Esophagus squamous epithelium (tissue), 5 donors: ENCODE measurements at places on chromosomes 2 and 18.

GRCh38 chr2:226573158-226573557, 226.5 kb downstream of the IRS1 start:
- no peak for DNase-seq

GRCh38 chr2:5730386-5730785, 38.2 kb downstream of the SOX11 start:
- no peak for DNase-seq

DNA sequence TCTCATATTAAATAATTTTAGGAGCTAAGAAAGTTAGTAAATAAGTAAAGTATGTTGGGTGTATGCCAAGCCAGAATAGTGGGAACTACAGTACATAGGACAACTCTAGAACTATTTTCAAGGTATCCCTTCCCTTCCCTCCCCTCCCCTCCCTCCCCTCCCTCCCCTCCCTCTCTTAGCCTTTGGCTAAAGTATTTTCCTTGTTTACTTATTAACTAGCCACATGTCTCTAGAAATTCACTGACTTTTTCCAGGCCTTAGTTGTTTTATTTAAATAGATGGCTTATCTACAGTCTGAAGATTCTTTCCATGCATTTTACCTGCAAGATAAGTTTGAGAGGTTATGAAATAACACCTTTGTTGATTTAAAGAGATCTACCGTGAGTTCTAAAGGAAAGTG, 402.1 kb downstream of the PARD3B start:
- no peak for DNase-seq

DNA sequence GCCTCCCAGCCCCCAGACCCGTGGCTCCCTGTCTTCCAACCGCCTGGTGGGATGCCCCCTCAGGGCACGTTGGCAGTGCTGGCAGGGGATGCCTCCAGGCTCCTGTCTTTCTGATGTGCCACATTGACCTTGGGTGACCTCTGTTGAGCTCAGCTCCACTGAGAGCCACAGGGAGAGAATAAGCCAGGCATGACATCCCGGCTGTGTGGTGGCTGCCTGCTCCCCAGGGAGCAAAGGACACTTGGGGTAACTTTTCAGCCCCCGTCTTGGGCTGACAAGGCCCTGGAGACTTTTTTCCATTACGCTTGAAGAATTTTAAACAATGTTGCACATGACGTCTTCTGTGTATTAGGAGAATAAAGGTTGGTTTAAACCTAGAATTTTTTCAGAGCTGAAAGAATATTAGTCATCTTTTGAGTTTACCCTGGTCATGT, 246.0 kb downstream of the TSN start:
- no peak for DNase-seq

DNA sequence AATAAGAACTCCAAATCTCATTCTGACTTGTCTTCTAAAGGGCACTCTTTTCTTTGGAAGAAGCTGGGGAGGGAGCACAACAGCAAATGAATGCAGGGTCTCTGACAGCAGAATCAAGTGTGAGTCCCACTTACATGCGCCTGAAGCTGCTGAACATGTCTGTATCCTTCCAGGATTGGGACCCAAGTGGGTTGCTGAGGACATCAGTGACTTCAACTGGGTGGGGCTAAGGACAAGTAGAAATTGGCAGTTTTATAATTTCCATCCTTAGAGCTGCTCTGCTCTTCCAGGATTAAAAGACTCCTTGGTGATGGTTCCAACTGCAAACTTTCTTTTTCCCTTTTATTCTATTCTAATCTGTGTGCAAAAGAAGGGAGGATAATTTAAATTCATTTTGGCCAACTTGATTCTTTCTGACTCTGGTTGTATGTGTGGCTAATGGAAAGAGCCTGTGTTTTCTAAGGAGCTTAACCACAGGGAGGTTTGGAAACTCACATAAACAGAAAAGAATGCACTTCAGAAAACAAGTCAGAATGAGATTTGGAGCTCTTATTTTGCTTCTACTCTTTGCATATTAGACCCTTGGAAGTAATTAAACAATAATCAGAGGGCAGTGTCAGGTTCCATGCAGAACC, 20.6 kb downstream of the ANTXR1 start:
- no peak for DNase-seq

- DNase-seq, result no peak
Measured at GRCh38 chr18:36638224-36638623, 190.6 kb downstream of the TPGS2 start.

GRCh38 chr18:9943311-9943710, 29.5 kb downstream of the VAPA start:
- no peak for DNase-seq

- DNase-seq, result no peak
Measured at GRCh38 chr2:168149150-168149974, 98.0 kb downstream of the STK39 start.

DNA sequence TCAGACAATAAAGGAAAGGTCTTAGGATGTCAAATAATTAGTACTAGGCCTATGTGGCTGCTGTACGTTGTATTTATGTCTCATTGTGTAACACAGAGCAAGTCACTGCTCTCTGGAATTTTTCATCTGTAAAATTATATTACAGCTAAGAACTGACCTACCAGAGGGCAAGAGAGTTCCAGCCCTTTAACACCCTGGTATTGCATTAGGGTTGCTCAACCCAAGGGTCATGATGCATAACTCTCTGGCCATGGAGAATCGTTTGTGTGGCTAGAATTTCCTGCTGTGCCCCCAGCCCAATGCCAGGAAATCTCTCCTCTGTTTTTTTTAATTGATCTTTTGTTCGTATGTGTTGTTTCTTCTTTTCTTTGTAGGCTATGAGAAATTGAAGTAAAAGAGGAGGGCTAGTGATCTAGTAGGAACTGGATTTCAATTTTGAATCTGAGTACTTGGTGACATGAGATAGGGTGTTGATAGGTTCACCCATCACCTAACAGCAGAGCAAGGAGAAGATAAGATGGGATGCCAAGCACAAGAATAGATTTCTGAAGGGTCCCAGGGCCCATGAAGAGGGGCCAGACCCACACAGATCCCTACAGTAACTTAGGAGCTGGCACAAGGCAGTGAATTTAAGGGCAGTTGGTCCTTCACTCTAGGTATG, 571.2 kb upstream of the TNP1 start:
- DNase-seq, result no peak

GRCh38 chr18:58788470-58788869, 76.2 kb upstream of the ZNF532 start:
- no peak for DNase-seq
